ENCODE measurements at places on chromosomes 5 and 9. TPM values are rescaled to one million over a fixed set of nuclear protein-coding genes. Genes with fewer than 3 reads are reported as not detected.
A peak's percentile ranks its signal among the peaks of the same experiment; 100 is the strongest.

Gene CNTFR
- 2.9 TPM for total RNA-seq

Gene MLANA
- not detected for total RNA-seq

Gene STKLD1
- total RNA-seq: 1.2 TPM

Gene CFAP77
- not detected for total RNA-seq

GRCh38 chr9:131429121-131430012 is 35.5 kb downstream of the PRRC2B start:
- DNase-seq: no peak
- peaks cover 26% of the 10 kb centered on the region for H3K36me3 ChIP-seq
- no peak overlapping the region for H3K27ac ChIP-seq
- no peak overlapping the region for H3K4me3 ChIP-seq

DNA sequence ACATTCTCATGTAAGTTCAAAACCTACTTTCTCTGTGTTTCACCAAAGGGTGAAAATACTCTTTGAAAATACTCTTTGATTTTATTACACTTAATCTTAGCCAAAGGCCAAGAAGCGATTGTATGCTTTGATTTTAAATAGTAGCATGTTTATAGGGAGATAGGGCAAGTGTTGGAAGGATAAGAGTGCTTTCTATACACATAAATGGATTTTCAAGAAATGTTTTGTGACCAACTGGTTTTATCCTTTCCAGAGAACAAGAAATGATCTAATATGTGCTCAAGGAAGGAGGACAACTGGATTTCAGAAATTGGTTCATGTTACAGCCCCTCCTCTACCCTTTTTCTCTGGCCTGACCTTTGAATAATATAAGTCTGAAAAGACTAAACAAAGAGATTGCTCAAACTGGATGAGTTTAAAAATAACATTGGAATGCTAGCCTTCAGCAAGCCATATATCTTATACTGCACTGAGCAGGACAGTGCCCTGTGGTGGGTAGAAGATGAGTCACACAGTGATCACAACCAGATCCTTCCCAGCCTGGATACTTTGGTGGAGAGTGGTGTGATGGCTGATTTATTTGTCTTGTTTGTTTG is 13.1 kb downstream of the PALM2AKAP2 start:
- peaks cover 10% of the 10 kb centered on the region for H3K4me1 ChIP-seq
- H3K27ac ChIP-seq: no peak overlapping the region
- H3K4me3 ChIP-seq: no peak overlapping the region
- no peak for DNase-seq
- no peaks in the 10 kb centered on the region for H3K36me3 ChIP-seq
- H3K27me3 ChIP-seq: no peaks in the 10 kb centered on the region

DNA sequence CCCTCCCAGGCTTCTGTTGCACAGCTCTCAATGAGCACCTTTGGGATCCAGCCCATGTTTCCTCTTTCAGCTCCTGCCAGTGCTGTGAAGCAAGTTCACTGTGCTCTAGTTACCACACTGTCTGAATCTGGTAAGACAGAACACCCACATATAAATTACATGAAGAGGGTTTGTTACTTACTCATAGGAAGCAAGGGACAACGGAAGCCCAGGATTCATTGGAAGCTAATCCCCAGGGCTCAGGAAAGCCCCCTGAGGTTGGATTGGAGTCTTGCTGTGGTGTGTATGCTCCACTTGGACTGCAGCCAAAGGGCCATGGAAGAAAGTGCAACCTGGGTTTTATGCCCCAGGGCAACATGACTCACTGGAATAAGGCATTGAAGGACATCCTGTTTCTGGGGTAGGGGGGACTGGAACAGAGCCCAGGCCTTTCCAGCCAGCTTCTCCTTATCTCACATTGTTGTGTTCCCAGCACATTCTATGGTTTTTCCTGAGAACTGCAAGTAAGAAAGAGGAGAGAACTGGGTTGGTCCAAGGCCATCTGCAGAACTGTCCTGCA is 15.6 kb upstream of the CLK4 start:
- DNase-seq: no peak
- H3K4me1 ChIP-seq: no peaks in the 10 kb centered on the region
- H3K27ac ChIP-seq: no peak overlapping the region
- no peaks in the 10 kb centered on the region for H3K36me3 ChIP-seq
- H3K4me3 ChIP-seq: no peak overlapping the region
- no peaks in the 10 kb centered on the region for H3K27me3 ChIP-seq

DNA sequence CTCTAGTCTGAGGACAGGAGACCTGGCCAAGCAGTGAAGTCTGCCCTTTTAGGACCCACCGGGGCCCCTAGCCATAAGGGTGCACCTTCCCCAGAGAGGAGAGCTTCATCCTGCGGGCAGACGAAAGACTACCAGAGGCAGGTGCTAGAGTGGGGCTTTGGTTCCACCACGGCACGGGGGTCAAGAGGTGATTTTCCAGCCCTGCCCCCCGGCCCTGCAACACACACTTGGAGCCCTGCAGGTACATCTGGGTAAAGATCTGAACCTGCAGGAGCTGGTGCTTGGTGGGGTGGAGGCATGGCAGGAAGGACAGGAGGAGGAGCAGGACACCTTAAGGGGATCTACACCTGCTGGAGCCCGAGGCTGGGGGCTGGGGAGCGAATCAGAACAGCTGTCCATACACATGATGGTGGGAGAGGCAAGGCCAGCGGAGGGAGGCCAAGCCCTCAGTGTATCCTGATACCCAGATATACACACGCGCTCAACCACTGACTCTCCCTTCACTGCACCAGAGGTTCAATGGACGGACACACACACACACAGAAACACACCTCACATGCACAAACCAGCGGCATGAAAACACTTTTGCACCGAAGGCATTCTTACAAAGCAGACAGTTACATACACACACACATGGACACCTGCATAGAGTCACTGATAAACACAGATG is 98.4 kb upstream of the MVB12B start:
- H3K4me3 ChIP-seq: no peak overlapping the region
- H3K4me1 ChIP-seq: no peaks in the 10 kb centered on the region
- DNase-seq: no peak
- H3K36me3 ChIP-seq: no peaks in the 10 kb centered on the region

GRCh38 chr5:14173377-14174229 is 30.5 kb downstream of the TRIO start:
- no peak overlapping the region for H3K27ac ChIP-seq
- no peaks in the 10 kb centered on the region for H3K27me3 ChIP-seq

- no peak overlapping the region for H3K4me3 ChIP-seq
- no peaks in the 10 kb centered on the region for H3K36me3 ChIP-seq
- peak; percentile 83 for DNase-seq
- no peaks in the 10 kb centered on the region for H3K4me1 ChIP-seq
Measured at GRCh38 chr5:141814064-141814964, 63.9 kb downstream of the PCDH1 start.

DNA sequence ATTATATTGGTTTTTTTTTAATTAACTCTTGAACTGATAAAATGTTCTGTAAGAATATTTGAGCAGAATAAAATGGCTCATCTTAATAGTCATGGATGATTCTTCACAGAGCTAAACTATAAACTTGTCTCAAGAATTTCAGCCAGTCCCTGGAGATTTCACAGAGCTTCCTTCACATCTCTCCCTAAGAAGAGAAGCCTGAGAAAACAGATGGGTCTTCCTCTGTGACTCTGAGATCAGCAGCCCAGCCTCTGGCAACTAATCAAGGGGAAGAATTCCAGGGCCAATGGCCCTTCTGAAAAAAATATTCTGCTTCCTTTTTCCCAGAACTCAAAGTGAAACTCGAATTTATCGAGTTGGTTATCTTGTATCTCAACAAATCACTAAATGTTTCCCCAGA is 122.2 kb upstream of the ITGA1 start:
- no peak overlapping the region for H3K4me3 ChIP-seq
- no peaks in the 10 kb centered on the region for H3K27me3 ChIP-seq
- no peak overlapping the region for H3K27ac ChIP-seq
- no peak for DNase-seq
- no peaks in the 10 kb centered on the region for H3K36me3 ChIP-seq
- H3K4me1 ChIP-seq: peaks cover 4% of the 10 kb centered on the region

DNA sequence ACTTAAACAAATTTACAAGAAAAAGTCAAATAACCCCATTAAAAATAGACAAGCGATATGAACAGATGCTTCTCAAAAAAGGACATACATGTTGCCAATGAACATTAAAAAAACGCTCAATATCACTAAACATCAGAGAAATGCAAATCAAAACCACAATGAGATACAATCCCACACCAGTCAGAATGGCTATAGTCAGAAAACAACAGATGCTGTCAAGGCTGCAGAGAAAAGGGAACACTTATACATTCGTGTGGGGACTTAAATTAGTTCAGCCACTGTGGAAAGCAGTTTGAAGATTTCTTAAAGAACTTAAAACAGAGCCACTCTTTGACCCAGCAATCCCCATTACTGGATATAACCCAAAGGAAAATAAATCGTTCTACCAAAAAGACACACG is 10.8 kb downstream of the OR13F1 start:
- H3K4me3 ChIP-seq: no peak overlapping the region
- DNase-seq: no peak
- no peaks in the 10 kb centered on the region for H3K36me3 ChIP-seq
- H3K27ac ChIP-seq: no peak overlapping the region
- H3K27me3 ChIP-seq: no peaks in the 10 kb centered on the region
- no peaks in the 10 kb centered on the region for H3K4me1 ChIP-seq

DNA sequence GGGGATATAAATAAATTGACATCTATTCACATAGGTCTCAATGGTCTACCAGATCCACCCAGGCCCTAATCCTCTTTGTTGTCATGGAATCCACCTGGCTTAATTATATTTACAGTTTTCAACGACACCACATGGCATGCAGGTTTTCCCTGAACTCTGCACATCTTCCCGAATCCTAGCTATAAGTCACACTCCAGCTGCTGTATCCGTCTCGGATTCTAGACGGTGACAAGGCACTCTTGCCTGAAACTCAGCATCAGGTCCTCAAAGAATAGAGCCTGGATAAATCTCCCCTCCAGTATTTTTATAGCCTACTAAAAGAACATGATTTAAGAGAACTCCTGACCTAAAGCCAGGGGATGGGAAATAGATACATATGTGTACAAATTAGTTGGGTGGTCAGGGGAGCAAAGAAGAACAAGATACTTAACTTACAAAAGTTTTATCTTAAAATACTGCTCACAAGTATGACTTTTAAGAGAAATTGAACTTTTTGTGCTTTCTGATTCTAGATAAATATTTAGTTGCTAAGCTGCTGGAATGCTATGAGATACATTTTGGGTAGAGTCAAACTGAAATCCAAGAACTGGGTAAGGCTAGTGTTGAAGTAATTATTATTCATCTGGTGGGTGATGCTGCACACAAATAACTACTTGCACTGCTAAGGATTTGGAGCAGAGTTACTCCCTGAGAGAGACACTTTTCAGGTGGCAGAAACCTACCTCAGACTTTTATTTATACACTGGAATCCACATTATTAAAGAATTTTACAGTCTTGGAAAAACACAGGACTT is 187.3 kb downstream of the EFNA5 start:
- no peaks in the 10 kb centered on the region for H3K36me3 ChIP-seq
- no peak overlapping the region for H3K4me3 ChIP-seq
- peaks cover 4% of the 10 kb centered on the region for H3K4me1 ChIP-seq
- H3K27ac ChIP-seq: no peak overlapping the region
- no peak for DNase-seq
- H3K27me3 ChIP-seq: no peaks in the 10 kb centered on the region

DNA sequence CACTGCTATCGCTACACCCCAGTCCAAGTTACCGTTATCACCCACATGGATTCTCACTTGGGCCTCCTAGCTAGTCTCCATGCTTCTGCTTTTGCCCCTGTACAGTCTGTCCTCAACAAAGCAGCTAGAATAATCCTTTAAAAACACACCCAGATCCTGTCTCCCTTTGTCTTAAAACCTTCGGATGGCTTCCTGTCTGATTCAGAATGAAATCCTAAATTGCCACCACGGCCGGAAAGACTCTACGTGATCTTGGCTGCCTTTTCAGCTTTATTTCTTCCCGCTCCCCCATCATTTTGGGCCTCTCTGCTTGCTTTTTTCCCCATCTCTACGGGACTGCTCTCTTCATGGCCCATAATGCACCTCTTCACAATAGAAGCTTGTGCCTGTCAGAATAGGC is 33.4 kb downstream of the GDNF start:
- no peaks in the 10 kb centered on the region for H3K4me1 ChIP-seq
- DNase-seq: no peak
- no peaks in the 10 kb centered on the region for H3K27me3 ChIP-seq
- H3K4me3 ChIP-seq: no peak overlapping the region
- H3K36me3 ChIP-seq: no peaks in the 10 kb centered on the region
- no peak overlapping the region for H3K27ac ChIP-seq

GRCh38 chr5:78765756-78766411 is 117.3 kb upstream of the LHFPL2 start:
- no peaks in the 10 kb centered on the region for H3K4me1 ChIP-seq
- H3K27ac ChIP-seq: no peak overlapping the region
- no peak for DNase-seq
- H3K27me3 ChIP-seq: no peaks in the 10 kb centered on the region

DNA sequence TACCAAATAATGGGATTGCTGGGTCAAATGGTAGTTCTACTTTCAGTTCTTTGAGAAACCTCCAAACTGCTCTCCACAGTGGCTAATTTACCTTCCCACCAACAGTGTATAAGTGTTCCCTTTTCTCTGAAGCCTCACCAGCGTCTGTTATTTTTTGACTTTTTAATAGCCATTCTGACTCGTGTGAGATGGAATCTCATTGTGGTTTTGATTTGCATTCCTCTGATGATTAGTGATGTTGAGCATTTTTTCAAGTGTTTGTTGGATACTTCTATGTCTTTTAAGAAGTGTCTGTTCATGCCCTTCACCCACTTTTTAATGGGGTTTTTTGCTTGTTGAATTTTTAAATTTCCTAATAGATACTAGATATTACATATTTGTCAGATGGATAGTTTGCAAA is 28.4 kb upstream of the SUSD1 start:
- no peak overlapping the region for H3K4me3 ChIP-seq
- DNase-seq: no peak
- H3K4me1 ChIP-seq: no peaks in the 10 kb centered on the region
- H3K27me3 ChIP-seq: no peaks in the 10 kb centered on the region
- H3K27ac ChIP-seq: no peak overlapping the region
- no peaks in the 10 kb centered on the region for H3K36me3 ChIP-seq
